ENCODE measurements at places on chromosomes 6 and 20.

GRCh38 chr6:119036081-119036480, 42.4 kb downstream of the FAM184A start:
- DNase-seq, result no peak

GRCh38 chr6:156174031-156174890, 602.9 kb upstream of the ARID1B start:
- no peak for DNase-seq

DNA sequence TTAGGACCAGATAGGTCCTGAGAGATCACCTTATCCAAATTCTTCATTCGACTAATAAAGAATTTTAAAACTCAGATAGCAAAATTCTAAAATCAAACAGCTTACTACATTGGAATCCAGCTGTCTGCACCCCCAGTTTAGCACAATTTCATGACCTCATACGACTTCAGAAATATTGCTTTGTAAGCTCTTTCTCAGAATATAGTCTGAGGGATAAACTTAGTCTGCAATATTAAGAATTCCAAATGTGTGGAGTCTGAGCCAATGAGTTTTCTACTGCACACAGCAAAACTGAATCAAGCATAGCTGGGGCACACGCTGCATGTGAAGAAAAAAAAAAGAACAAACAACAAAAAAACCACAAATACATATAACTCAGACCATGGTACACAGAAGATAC, 541.6 kb upstream of the CHD6 start:
- no peak for DNase-seq

GRCh38 chr20:48773837-48774418, 53.9 kb downstream of the PREX1 start:
- DNase-seq, result no peak

GRCh38 chr6:164016056-164016455, 601.5 kb downstream of the QKI start:
- no peak for DNase-seq

DNA sequence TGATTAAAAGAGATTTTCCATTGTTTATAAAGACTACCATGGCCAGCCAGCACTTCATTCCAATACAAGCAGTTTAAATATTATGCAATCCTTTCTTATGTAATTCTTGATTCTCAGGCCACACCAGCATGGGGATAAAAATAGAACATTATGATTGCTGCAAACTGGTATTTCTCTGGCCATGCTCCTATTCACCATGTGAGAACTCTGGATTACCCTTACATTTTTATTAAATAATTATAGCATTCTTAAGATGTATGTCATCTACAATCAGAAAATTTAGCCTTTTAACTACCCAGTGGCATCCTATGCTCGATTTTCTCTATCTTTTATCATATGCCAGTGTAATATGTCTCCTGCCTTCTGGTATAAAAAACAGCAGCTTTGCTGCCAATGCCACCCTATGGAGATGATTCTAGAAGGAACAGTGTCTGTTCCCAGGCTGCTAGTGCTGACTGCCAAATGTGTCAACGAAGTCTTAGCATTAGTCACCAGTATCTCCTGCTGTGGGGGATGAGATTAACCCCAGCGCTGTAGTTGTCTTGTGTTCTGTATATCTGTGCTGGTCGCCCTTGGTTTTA, 501.4 kb downstream of the BCKDHB start:
- DNase-seq, result no peak

- DNase-seq, result peak; percentile 6
Measured at GRCh38 chr6:104771258-104771832, 88.4 kb downstream of the HACE1 start.

DNA sequence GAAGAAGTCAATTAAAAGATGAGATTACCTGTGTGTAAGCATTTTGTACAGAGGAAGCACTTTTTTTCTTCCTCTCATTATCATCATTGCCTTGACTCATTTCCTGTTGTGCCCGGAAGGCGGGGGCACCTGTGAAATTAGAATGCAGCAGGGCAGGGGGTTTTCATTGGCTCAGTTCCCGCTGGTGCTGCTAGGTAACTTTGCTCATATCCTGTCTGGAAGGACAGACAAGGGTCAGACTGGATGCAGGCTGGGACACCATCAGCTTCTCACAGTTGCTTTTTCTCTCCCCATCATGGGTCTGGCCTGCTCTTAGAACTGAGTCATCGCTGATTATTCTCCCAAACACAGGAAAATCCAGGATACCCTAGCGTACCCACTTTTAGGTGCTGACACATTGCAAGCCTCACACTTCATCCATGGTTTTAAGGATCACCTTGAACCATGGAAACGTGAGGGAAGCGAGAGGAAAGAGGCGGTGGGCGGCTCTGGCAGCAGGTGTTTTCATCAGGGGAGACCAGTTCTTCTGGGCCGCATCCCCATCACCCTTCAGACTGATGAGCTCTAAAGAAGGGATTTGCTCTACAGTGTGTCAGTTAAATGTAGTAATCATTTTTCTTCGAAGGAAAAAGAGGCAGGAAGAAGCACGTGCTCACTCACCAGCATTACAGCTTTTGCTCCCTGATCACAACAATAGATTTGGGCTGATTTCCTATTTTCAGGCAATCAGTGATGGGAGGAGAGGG, 195.7 kb upstream of the SASH1 start:
- no peak for DNase-seq

DNA sequence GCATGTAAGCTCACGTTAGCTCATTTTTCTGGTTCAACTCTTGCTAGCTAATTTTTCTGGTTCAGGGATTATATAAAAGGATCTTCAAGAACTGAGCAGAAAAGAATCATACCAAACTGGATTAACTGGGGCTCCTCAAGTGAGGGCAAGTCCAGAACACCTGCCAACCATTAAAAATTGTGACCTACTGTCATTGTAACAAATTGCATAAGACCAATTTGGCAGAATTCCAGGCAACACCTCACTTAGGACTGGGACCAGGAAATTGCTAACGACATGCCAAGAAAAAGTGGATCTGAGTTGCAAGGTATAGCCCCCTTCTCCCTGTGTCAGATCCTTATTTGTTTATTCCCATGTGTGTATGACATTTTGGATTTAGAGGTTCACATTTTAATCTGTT, 216.6 kb downstream of the HIVEP2 start:
- DNase-seq, result no peak

DNA sequence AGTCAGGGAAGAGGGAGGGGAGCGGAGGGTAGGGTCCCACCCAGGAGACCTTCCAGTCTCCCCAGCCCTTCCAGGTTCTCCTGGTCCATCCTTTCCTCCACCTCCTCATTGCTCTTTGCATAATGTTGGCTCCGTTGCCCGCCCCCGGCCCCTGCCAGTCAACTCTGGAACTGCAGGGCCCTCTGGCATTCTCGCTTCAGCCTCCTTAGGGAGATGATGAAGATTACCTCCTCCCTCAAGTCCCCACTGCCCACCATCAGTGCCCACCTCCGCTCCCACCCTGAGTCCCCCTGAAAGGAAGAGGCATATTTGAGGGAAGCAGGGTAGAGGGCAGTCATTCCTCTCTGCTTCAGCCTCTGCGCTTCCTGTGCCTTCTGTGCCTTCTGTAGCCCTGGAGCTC, 8.5 kb downstream of the TMEM63B start:
- DNase-seq, result no peak

GRCh38 chr20:46990017-46990595, 95.5 kb downstream of the EYA2 start:
- DNase-seq, result no peak

DNA sequence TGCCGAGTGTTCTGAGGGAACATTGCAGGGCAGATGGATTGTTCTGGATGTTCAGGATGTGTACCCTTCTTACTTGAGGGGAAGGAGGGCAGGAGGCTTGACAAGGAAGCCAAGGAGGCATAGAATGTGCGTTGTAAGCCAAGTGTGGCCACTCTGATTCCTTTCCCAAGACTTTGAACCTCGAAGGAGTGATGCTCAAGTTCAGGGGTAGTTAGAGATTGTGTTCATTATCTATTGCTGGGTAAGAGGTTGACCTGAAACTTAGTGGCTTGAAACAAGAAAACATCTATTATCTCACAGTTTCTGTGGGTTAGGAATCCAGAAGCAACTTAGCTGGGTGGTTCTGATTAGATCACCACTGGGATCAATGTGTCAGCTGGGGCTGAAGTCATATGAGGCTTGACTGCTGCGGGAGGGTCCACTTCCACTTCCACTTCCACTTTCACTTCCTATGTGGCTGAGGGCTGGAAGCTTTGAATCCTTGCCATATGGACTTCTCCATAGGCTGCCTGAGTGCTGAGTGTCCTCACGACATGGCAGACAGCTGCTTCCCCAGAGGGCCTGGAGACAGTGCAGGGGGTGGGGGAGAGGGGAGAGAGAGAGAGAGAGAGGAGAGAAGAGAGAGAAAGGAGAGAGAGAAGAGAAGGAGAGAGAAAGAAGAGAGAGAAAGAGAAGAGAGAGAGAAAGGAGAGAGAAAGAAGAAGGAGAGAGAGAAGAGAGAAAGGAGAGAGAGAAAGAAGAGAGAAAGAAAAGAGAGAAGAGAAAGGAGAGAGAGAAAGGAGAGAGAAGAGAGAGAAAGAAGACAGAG, 6.9 kb upstream of the CD40 start:
- peak; percentile 62 for DNase-seq

DNA sequence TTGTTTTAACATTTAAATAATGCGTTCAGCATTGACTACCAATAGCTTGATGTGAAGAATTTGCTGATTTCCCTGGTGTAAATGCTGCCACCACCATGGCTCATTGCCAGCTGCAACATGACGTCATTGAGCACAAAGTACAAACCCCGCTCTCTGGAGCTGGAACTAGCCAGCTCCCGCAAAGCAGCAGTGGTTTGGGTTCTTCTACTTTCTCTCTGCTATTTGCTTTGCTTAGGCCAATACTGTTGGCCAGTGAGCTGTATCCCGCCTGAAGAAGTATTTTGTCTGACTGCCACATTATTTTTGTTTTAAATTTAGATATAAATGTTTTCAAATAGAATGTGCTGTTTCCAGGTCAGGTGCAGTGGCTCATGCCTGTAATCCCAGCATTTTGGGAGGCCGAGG, 47.4 kb upstream of the KIF13A start:
- no peak for DNase-seq

GRCh38 chr6:112180095-112180820, 74.1 kb downstream of the LAMA4 start:
- DNase-seq, result no peak

GRCh38 chr6:145368075-145368474, 367.2 kb downstream of the EPM2A start:
- no peak for DNase-seq

DNA sequence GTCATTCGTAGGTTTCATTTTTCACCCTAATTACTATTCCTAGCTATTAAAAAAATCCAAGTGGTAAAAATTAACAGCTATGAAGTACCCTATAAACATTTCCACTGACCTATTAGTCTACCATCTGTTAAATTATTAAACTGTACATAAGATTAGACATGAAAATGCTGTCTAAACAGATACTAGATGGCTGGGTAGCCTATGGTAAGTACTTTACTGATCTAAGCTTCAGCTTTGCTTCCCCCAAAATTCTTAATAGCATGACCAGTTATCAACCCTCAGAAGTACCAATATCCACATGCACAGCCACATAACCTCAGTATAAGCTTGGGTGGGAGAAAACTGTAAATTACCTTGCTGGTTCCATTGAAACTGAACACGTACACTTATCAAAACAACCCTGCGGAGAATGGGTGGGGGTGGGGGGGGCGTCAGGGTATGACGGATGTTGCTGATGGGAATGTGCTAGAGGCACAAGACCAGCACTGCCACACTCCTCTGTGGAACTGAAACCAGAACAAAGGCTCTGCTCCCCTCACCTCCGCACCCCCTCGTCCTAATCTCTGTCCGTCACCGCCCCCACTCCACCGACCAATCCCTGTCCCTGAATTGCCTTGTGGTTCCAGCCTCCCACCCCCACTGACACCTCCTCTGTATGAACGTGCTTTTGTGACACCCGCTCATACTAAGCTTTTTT, 45.3 kb downstream of the B4GALT5 start:
- DNase-seq, result peak; percentile 86

DNA sequence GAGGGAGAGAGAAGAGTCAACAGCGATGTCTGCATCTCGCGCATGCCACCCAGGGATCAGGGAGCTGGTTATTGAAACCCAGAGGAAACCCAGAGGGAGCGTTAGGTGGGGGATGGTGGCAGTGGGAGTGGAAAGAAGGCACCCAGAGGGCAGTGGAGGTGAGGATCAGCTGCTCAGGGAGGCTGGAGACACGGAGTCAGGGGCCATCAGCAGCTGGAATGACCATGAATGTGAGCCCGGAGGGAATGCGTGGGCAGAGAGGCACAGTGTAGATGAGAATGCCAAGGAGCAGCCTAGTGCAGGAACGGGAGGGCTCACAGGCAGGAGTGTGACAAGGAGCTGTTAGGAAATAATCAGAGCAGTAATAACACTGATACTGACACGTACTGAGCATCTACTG, 36.2 kb downstream of the RSPO4 start:
- DNase-seq, result no peak

DNA sequence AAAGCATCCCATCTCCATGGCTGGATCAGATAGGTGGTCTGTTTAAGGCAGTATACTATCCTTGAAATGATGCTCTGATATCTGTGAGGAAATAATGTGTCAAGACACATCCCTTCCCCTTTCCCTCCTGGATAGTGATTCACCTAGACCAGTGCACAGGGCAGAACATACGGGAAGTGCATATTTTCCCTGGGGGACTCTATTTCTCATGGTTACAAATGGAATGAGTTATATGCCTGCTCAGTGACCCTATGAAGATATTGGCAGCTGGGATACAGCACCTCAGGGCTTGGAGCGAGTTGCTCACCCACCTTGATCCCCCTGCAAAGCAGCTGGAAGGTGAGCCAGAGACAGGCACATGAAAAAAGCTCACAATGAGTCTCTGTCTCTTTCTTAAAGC, 67.5 kb upstream of the PRL start:
- DNase-seq, result no peak

- no peak for DNase-seq
Measured at GRCh38 chr6:151096691-151097606, 142.8 kb upstream of the AKAP12 start.

DNA sequence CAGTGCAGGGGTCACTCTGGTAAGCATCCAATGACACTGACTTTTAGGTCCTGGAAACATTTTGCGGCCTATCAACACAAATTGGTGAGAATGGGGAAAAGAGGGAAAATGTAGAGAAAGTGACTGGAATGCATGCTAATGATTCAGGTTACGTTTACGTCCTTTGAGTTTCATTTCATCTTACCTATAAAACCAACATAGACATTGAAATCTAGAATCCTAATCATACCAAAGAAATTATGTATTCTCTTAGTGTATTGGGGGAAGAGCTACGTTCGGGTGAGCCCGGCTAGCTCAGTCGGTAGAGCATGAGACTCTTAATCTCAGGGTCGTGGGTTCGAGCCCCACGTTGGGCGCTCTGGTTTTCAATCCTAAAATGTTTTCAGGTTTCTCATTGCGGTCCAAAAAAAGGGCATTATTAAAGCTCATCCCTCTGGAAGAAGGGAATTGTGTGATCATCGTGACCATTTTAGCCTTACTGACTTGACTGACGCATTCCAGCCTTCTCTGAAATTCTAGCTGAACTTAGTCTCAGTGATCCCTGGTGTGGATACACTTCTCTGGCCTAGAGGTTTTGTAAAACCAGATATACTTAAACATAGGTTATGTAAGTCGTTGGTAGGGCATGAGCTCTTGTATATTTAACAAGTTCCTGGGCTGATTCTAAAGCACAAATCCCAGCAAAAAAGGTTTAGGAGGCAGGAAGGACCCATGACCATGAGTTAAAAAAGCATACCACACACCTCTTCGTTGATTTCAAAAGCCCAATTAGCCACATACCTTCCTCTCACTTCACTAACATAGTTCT, 18.3 kb downstream of the HMGN4 start:
- peak; percentile 60 for DNase-seq

GRCh38 chr6:6006006-6006427, 708 bp downstream of the NRN1 start:
- DNase-seq, result no peak

Measured in GM06990 (cell line).